Activated naive CD8-positive, alpha-beta T cell treated with anti-CD3 and anti-CD28 coated beads, Interleukin-2, amount 10 ng/mL, durations not matched to agents 7 days and 5 days (primary cell): ENCODE measurements at places on chromosomes 7 and 10.

DNA sequence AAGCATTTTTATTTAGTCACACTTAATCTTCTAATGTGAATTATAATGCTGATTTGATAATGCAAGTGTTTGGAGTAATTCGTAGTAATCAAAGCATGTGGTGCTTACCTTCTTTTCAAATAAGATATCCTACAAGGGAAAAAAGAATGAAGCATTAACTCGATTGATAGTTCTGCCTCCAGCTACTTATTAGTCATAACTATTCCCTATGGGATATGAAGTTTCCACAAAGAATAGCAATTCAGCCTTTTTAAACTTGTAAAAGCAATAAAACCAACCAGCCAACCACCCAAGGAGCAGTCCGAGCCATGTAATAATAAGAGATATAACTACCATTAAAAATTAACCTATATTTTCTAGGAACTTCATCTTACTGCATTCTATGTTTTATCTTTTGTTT, 11.6 kb downstream of the COL28A1 start:
- DNase-seq: no peak

DNA sequence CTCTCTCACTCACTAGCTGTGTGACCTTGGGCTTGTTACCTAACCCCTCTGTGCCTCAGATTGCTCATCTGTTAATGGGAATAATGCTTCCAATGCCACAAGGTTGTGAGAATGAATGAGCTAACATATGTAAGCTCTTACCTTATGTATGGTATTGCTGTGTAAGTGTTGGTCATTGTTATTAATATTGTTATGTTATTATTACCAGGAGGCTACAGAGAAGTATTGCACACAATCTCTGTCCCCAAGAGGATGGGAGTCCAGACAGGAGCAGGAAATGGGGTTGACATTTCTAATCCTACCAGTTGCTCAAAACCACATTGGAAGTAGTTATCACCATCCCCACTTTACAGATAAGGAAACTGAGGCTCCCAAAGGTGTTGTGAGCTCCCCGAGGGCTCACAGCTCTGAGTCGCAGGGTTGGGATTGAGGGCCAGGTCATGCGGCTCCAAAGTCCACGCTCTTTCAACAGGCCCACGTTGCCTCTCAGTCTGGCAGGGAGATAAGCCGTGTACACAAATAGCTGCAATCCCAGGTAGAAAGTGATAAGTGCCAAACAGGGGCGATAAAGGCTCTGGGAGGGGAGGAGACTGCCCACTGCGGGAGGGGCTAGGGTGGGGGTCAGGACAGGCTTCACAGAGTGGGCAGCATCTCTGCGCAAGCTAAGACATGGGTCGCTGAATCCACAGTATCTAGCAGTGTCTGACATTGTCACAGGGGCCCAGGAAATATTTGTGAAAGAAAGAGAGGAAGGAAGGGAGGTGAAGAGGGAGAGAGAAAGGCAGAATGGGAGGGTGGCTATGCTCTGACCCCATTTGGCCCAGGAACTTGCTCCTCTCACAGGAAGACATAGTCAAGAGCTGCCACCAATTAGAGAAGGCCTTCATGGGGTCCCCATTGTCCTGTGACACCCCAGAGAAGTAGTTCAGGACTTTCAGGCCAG, 9.6 kb upstream of the ZMIZ1 start:
- peak; percentile 10 for DNase-seq

DNA sequence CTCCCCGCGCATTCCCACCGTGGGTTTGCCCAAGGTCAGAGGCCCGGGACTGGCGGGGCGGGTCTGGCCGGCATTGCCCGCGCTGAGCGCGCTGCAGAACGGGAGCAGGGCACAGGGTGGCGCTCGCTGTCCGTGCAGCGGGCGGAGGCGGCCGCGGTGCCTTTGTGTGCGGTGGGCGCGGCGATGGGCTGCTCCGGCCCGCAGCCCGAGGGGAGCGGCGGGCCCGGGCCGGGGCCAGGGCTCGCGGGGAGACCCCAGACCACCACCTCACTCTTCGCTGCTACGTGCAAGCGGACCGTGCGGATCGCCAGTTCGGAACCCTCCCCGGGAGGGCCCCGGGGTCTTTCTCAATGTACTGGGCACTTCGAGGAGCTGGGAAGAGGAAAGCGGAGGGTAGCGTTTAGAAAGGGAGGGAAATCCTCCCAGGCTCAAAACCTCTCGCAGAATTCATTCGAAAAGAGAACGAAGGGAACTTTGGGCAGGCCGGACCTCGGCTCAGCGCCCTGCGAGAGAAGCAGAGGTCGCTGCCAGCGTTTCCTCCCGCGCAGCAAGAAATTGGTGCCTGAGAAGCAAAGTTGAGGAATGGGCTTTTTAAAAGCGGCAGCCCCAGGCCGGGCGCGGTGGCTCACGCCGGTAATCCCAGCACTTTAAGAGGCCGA, 8.5 kb downstream of the SP8 start:
- peak; percentile 49 for DNase-seq

DNA sequence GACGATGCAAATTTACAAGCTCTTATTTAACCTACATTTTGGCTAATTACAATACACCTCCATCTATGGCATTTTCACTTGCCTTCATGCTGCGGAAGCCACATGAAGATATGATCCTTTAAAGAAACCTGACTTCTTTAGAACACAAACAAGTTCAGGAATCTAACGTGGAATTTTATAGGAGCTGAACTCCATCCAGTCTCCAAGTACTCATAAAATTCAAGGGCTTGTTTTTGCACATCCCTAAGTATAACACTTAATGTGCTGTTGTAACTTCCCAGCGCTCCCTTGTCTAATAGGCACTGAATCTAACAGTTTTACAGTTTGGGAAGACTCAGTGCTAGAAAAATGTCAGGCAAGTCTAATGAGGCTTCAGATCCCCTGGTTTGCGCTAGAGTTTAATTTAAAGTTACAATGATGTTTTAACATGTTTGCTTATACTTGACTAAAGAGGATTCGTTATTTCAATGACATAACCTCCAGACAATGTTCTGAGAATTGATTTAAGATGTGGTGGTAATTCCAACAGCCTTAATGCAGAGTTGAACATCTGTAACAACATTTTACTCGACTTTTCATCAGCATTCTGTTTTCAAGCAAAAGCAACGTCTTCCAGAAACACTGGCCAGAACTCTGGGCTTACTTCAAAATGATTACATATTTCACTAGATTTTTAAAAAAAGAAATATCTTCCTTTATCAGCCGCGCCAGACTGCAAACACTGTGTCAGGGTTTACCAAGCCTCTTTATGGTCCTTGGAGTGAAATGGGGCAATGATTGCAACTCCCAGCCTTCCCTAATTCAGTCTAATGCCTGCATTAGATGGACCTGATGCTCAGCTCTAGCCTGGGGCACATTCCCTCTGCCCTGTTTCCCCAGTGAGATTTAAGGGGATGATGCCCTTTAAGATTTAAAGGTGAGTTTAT, 664.3 kb downstream of the KCNMA1 start:
- DNase-seq: no peak

DNA sequence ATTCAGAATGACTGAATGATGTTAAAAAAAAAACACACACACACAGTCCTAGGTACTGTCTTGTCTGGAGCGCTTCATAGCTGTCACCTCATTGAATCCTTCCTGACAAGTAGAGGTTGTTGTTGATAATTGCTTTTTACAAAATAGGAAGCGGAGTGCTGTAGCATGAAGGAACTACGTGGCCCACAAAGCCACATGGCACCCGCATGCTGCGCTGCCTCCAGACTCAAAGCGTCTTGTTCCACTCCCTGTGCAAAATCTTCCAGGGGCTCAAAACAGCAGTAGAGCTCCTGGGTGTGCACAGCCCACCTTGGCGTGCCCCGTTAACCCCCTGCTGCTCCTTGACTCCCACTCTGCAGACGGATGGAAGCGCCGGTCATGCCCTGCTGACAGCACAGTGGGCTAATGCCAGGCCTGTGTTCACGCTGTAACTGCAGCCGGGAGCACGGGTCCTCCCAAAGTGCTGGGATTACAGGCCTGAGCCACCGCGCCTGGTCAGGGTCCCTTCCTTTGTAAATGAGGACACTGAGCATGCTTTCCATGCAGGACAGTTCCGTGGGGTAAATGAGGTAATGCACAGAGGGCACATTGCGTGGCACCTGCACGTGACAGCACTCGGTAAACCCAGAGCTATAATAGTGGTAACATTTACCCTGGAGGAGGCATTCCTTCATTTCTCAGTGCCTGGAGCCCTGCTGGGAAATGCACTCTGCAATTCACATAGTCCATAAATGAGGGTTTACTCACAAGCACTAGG, 91.1 kb upstream of the GNA12 start:
- peak; percentile 19 for DNase-seq
